Activated naive CD4-positive, alpha-beta T cell treated with anti-CD3 and anti-CD28 coated beads, Interleukin-2, amount 50 U/mL, for 16 hours (primary cell): ENCODE measurements at places on chromosomes 2 and 18.

DNA sequence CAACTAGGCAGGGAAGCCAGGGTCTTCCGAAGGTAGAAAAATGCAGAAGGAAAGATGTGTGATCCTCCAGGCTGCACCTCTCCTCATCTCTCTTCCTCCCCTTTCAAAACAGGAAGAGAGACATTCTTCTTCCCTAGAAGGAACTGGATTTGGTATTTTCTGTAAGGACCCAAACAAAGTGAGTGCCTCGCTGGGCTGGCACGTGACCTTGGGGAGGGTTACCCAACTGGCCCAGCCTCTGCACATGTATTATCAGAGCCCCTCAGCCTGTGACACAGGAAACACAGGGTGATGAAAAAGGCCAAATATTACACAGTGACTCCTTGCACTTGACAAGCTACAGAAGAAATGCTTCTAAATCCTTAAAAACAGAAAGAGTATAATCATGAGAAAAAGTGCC lies 2.3 kb downstream of the HJURP start:
- DNase-seq, result no peak

GRCh38 chr2:11007331-11008264 lies 95.9 kb downstream of the KCNF1 start:
- no peak for DNase-seq

DNA sequence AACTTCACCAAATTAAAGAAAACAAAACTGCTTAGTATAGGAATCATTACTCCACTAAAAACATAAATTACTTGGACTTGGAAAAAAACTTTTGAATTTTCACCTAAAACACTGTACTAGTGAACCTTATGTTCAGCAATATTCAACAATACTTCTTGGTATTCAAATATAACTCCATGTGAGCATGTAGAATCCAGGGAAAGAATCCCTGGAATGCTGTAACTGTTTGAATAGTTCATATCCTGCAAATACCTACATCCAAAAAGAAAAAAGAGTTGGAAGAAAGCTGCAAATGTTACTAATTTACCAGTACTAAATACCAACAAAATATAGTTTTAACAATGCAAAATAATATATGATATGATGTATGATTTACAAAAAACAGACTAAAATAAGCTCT lies 65.4 kb downstream of the IKZF2 start:
- no peak for DNase-seq

- no peak for DNase-seq
These were observed 167.4 kb downstream of the THSD7B start for GRCh38 chr2:136932700-136933099.

DNA sequence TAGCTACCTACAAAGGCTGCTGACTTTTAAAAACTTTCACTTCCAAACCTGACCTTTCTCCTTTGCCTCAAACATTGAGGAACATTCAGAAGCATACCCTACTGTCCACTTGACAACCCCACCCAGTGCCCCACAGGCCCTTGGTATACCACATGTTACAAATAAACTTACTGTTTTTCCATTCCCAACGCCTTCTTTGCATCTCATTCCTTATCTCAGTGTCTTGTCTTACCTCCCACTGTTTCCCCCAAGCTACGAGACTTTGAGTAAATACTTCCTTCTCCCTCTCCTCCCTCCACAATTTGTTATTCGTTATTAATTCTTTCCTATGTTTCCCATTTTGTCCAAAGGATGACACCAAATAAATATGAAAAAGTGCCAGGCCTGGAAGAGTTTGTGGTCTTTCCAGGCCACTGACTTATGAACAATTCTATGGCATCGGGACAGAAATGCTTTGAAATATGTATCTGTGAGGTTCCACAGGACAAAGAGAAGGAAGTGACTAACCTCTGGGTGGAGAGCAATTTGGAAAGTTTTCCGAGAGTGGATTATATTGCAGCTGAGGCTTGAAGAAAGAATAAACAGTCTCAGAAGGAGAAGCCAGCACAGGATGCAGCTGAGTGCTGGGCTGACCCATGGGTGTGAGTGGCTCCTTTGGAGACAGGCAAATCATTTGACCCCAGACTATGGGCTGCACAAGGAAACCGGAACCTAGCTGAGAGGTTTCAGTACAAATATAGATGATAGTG lies 409.0 kb downstream of the LPIN1 start:
- no peak for DNase-seq

GRCh38 chr2:236847538-236848263 lies 238.0 kb upstream of the COPS8 start:
- DNase-seq, result no peak
